Activated CD8-positive, alpha-beta T cell treated with anti-CD3 and anti-CD28 coated beads, Interleukin-2, amount 10 ng/mL, durations not matched to agents 7 days and 5 days (primary cell): ENCODE measurements at places on chromosomes 13 and 19. TPM values are rescaled to one million over a fixed set of nuclear protein-coding genes. Genes with fewer than 3 reads are reported as not detected.
A peak's percentile ranks its signal among the peaks of the same experiment; 100 is the strongest.

Gene ERICH4
- total RNA-seq = not detected

DNA sequence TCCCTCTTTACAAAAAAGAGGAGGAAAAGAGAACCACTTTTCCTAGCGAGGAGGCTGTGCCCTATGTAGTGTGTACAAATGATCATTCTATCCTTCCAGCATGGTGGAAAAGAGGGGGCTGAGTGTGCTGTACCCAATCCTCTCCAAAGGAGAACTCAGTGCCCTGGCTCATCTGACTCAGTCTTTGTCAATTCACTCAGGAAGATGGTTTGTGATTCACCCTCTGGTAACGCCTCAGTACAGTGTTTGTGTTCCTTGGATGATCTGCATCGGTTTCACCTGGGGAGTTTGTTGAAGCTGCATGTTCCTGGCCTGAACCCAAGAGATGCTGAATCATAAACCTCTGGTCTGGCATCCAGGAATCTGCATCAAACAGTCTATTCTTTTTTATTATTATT lies 18.3 kb upstream of the ENOX1 start:
- no peaks in the 10 kb centered on the region for H3K4me1 ChIP-seq
- no peak for DNase-seq
- no peak overlapping the region for H3K27ac ChIP-seq
- peaks cover 6% of the 10 kb centered on the region for H3K27me3 ChIP-seq
- no peak overlapping the region for H3K4me3 ChIP-seq

DNA sequence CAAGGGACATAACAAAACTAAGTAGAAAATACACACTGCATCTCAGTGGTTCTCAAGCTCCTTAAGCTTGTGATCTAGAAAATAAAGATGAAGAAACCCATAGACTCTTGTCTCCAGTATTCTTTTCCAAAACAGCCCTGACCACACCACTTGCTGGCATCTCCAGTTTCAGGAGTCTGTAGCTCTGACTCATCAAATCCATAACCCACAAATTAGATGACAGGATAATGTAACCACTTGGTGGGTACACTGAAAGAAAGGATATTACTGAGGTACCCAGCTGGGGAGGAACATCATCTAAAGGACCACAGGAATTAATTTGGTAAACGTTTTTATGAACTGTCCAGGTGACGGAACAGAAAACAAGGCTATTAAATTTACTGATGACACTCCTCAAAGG lies 214.7 kb downstream of the VWA8 start:
- no peak for DNase-seq
- H3K4me3 ChIP-seq = no peak overlapping the region
- H3K4me1 ChIP-seq = no peaks in the 10 kb centered on the region
- H3K27me3 ChIP-seq = no peaks in the 10 kb centered on the region

DNA sequence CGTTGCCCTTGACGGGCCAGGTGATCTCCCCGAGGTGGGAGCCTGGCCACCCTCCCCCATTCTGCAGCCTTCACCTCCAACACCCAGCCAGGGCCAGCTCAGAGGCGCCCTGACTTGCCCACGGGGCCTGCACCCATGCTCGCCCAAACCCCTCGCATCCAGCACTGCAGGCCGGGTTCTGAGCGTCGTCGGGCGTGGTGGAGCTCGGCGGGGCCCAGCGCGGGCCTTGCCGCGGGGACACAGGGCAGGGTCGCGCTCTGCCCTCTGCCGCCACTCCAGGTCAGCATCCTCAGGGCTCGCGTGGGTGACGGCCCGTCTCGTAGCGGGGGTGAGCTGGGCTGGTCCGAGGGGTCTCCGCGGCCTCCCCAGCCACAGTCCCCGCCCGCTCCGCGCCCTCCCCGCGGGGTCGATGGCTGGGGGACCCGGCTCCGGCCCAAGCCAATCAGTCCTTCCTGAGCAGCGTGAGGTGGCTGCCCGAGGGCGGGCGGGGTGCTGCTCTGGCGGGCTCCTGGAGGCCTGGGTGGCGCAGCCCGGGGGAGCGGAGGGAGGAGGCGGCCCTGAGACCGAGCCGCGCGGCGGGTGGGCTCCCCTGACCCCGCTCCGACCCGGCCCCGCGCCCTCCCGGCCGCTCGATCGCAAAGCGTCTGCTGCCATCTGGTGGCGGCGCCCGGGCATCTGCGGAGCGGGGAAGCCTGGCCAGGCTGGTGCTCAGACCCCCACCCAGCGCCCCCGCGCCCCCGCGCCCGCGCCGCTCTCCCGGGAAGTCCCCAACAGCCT lies 61.4 kb downstream of the CCNE1 start:
- H3K27ac ChIP-seq = no peak overlapping the region
- H3K36me3 ChIP-seq = no peaks in the 10 kb centered on the region
- DNase-seq = peak; percentile 68
- peaks cover 7% of the 10 kb centered on the region for H3K27me3 ChIP-seq
- H3K4me1 ChIP-seq = peaks cover 16% of the 10 kb centered on the region
- peak overlapping the region; percentile 42 for H3K4me3 ChIP-seq
